ENCODE measurements at places on chromosomes 3 and 15.

DNA sequence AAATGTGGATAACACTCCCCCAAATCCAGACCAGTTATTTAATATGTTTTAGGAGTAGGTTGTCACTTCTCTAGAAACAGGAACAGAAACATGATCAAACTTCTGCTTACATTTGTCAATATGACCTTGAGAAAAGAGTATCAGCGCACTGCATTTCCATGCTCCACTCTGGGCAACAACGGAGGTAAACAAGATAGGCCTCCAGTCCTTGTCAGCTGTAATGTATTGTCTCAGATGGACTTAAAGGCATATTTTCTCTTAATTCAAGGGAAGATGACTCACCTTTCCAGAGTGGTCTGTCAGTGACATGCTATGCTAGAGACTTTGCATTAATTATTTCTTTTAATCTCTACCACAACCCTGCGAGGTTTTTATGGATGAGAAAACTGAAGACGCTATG, 51.6 kb upstream of the TCF12 start:
- DNase-seq, result no peak

GRCh38 chr15:31175484-31175883, 74.0 kb upstream of the TRPM1 start:
- no peak for DNase-seq

GRCh38 chr3:148162132-148162531, 535.6 kb upstream of the AGTR1 start:
- no peak for DNase-seq

- peak; percentile 12 for DNase-seq
Observed at GRCh38 chr15:57861034-57861638, 154.6 kb downstream of the POLR2M start.

DNA sequence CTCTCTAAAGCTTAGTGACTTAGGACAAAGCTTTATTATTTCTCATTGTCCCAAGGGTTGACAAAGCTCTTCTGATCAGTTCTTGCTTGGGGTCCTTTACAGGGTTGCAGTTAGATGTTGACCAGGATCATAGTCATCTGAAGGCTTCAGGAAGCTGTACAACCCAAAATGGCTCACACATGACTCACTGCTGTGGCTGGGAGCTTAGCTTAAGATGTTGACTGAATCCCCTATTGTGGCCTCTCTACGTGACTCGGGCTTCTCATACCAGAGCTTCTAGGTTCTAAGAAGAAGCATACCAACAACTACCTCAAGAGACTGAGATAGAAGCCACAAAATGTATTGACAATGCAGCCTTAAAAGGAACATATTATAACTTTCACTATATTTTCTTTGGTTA, 569.6 kb upstream of the ROBO2 start:
- DNase-seq, result peak; percentile 65

- DNase-seq, result no peak
Observed at GRCh38 chr3:33994568-33994967, 196.1 kb downstream of the PDCD6IP start.

DNA sequence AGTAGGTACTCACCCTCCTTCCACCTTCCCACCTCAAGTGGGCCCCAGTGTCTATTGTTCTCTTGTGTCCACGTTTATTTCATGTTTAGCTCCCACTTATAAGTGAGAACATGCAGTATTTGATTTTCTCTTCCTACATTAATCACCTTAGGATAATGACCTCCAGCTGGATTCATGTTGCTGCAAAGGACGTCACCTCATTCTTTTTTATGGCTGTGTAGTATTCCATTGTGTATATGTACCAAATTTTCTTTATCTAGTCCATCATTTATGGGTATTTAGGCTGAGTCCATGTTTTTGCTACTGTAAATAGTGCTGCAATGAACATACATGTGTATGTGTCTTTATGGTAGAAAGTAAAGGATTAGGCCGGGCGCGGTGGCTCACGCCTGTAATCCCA, 5.9 kb upstream of the MLF1 start:
- no peak for DNase-seq

DNA sequence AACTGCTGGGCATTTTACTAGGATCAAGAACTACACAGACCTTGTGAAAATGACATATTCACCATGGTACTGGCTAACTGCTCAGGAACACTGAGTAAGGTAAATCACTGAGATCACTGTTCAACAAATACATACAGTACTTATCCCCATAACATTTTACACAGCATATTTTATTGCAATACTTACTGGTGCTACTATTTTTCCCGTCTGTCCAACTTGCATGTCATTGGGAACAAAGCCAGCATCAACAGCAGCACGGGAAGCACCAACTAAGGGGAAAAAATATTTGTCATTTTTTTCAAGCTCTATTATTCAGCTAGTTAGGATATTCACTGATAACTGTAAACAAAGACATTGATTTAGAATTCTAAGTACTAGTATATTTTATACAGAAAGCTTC, 37.0 kb downstream of the ETFA start:
- no peak for DNase-seq

- no peak for DNase-seq
Observed at GRCh38 chr3:25493786-25494185, 65.7 kb downstream of the RARB start.

DNA sequence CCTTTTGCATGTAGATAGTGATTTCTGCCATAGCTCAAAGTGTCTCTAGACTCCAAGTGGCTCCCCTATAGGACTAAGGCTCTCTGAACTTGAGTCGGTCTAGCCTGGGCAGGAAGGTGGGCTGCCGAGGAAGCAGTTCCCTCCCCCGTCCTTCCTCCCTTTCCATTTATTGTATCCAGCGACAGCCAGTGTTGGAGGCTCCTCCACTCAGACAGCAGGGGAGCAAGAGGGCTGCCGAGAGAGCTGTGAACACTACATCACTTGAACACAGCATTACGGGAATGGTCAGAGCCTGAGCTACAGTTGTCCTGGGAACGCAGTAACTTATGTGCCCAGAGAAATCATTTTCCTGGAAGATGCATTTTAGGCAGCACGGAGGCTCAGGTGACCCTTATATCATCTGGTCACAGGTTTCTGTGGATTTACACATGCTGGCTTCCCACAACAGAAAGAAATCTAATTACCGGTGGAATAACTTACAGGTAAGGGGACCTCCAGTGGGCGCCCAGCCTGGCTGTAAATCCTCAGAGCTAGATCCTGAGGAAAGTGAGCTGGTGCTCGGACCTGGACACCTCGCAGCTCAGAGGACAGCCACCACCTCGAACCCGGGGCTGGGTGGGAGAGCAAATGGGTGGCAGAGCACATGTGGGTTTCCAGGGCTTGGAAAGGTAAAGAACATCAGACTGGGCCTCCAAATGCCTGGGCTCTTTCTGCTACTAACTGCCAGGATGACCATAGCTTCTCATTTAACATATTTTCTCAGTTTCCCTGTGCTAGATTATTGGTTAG, 197.1 kb downstream of the UACA start:
- DNase-seq, result no peak

DNA sequence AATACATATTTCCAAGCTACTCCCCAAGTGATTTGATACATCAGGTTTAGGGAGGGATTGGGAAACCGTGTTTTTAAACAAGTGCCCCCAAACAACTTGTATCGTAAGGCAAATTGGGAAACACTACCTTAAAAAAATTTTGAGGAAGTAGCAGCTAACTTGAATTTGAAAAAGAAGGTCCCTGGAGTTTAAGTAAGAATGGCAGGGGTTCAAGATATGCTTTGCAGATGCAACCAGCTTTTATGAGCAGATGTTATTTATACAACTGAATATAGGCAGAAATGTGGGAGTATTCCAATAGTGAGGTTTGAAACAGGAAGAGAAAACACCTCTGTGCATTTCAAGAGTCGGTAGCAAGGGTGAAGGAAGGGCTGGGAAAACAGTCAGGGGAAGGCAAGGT, 139.6 kb downstream of the IL20RB start:
- no peak for DNase-seq

DNA sequence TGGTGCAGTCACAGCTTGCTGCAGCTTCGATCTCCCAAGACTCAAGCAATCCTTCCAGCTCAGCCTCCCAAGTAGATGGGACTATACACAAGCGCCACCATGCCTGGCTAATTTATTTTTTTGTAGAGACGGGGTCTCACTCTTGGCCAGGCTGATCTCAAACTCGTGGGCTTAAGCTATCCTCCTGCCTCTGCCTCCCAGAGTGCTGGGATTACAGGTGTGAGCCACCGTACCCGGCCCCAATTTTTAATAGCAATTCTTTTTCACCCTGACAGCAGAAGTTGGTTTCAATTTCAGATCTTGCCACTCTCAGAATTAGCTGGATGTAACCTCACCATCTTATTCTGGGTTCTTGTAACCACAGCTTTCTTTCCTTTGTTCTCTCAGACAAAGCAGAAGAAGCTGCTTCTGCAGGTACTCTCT, 64.8 kb downstream of the TRIM71 start:
- no peak for DNase-seq

DNA sequence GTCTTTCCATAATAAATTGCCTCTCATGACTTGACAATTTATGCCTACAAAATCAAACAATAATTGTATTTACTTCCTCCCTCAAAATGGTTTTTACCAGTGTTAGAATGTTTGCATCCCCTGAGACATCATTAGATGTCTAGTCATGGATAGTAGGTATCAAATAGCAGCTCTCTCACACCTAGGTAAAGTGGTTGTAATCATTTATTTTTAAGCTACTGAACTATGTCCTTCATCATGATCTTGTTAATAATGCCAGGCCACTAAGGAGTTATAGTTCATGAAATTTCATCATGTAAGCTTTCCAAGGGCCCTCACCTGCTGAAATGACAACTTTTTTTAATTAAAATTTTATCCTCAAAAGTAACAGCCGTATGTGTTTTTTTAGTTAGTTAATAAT, 134.1 kb downstream of the ARPP21 start:
- no peak for DNase-seq

DNA sequence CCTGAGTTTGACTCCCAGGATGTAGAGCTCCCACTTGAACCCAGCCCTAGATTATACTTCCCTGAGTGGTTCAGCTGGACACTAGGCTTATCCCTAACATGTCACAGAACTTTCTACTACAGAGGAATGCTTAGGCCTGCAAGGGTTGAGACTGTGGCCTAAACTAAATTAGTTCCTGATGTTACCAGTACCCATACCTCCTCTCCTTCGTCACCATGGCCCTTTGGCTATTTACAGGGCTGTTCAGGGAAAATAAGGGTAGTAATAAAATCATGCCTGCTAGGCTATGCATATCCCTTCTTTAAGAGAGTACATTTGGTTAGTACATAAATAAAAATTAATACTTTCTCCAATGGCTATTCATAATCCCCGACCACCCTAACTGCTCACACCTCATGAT, 356.4 kb upstream of the RASGRP1 start:
- no peak for DNase-seq

DNA sequence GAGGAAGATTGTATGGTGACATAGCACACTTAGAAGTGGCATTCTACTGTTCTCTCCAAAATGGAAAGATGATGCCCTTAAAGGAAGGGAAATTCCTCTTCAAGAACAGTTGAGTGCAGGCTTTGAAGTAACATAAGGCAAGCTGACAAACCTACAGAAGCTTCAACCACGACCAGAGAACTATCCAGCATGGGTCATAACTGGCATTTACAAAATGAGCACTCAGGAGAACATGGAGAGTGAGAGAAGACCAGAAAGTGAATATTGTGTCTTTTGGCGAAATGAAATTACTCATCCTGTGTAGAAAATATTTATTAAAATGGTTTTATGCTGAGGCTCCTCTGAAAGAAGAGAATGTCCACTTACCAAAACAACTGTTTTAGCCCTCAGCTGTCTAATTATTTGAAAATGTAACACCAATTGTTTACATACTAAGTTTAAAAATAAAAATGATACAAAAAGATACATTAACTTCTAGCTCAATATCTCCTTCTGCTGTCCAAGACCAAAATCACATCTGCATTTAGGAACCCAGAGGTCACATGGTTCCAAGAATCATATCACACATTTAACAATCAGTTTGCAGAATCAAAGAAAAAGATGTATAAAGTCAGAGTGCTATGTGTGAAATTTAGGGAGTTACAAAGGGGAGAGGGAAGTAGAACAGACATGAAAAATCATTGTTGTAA, 216.9 kb downstream of the ATP8B4 start:
- no peak for DNase-seq

DNA sequence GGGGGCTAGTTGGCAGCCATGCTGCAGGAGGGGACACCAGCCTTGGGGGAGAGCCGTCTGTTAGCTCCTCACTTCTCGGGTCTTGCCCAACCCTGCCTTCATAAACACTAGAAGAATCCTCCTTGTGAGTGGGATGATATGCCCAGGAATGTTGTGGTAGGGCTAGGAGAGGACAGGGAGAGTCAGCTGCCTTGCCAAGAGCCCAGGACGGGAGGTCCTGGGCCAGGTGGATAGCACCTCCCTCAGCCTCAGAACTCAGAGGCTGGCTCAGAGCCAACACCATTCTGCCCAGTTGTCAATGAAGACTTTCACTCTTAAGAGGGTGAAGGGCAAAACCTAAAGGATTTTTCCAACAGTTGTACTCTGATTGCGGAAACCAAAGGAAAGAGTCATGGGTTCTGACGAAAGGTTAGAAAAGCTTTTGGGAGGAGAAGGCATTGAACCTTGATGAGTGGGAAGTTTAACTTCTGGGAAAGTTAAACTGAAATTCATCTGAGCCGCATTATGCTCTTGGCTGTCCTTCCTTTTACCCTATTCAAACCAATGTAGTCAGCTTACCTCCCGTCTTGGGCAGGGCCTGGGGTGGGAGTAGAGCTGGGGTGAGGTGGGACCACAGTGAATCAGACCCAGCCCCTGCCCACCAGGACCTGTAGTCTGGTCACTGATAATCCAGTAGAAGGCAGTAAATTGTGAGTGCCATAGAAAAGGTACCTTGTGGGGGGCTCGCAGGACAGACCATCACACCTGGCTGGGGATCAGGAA, 81.9 kb downstream of the FAM43A start:
- no peak for DNase-seq

DNA sequence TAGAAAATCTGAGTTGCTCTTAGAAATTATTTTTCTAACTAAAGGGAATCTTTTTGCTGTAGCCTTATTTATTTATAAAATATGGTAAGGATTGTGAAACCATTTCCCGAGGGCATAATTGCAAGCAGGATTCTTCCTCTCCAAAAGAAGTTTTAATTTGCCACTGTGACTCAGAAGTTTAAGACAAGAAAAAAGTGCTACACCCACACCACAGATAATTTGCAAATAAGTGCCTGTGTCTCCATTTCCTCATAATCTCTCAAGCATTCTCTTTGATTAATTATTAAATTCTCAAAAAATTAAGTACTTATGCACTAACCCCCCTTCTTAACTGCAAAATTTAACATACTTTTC, 43.6 kb downstream of the RASA2 start:
- DNase-seq, result peak; percentile 68

- no peak for DNase-seq
Observed at GRCh38 chr15:88954431-88955277, 41.5 kb upstream of the MFGE8 start.

DNA sequence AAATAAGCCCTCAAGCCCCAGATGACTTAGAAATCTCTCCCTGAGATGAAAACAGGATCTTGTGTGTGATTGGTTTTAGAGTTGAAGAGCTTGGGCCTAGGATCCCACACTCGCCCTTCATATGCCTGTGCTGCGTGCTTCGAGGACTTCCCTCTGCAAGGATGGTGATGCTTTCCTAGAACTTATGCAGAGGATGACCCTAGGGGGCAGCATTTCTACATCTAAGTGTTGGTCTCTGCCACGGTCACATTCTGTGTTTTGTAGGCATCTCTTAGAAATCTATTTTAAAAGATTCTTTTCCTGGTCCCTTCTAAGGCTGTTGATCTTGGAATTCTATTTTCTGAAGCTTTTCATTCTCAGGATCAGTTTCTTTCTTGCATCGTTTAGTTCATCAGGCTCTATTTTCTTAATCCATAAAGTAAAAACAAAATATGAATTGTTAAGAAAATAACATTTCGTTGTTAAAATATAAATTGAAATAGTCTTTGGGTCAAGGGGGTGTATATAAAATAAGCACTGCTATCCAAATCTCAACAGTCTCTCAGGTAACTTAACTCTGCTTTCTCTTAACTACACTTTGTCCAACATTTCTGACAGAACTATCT, 45.7 kb downstream of the WDR76 start:
- peak; percentile 65 for DNase-seq
